ENCODE measurements at places on chromosomes 12 and 14. TPM values are rescaled to one million over a fixed set of nuclear protein-coding genes. Genes with fewer than 3 reads are reported as not detected.

- DNase-seq = no peak
These were observed 1.5 kb downstream of the MLH3 start for GRCh38 chr14:75049731-75050201.

The DHRS7 gene
- total RNA-seq = 47.4 TPM

DNA sequence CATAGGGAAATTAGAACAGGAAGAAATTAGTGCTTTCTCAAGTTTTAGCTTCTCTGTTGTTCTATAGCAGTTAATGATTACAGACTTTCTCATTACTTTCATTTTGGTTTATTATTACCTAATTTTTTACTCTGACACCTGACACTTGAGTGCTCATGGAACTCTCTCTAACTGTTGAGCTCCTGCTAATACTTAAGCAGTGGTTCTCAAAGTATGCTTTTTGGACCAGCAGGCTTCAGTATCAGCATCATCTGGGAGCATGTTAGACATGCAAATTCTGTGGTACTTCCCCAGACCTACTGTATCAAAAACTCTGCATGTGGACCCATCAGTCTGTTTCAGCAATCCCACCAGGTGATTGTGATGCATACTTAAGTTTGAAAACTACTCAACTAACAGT lies 235.3 kb downstream of the CCDC91 start:
- DNase-seq = no peak

DNA sequence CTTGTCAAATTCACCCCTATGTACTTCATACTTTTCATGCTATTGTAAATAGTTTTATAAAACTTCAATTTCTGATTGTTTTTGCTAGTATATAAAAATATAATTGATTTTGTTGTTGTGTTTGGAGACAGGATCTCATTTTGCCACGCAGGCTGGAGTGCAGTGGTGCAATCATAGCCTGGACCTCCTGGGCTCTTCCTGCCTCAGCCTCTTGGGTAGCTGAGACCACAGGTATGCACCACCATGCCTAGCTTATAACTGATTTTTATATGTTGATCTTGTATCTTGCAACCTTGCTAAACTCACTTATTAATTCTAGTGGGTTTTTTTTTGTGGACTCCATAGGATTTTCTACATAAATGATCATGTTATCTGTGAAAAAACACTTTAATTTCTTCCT lies 23.5 kb downstream of the ATP5MC2 start:
- no peak for DNase-seq

DNA sequence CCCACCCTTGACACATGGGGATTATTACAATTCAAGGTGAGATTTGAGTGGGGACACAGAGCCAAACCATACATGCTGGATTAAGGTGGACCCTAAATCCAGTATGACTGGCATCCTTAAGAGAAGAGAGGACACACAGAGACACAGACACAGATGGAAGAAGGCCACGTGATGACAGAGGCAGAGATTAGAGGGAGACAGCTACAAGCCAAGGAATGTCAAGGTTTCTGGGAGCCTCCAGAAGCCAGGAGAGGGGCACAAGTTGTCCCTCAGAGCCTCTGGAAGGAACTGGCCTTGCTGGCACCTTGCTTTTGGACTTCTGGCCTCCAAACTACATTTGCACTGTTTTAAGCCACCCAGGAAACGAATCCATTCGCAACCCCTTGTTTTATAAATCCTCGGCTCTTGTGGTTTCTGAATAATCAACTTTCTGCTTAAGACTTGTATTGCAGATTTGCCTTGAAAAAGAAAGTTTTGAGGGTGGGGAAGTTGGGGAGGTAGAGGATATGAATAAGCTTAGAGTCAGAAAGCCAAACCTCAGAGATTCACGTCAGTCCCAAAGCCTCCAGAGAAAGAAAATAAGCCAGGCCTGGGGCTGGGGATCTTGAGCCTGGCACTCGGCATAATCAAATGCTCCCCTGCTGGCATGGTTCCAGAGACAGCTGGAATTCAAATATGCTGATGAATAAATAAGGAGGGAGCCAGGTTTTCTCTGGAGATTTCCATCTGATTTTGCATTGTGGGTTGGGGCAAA lies 224.2 kb upstream of the PWP1 start:
- no peak for DNase-seq

The CARMIL3 gene
- 24.2 TPM for total RNA-seq

- DNase-seq = no peak
These were observed 81.9 kb downstream of the CFAP54 start for GRCh38 chr12:96571101-96571862.

DNA sequence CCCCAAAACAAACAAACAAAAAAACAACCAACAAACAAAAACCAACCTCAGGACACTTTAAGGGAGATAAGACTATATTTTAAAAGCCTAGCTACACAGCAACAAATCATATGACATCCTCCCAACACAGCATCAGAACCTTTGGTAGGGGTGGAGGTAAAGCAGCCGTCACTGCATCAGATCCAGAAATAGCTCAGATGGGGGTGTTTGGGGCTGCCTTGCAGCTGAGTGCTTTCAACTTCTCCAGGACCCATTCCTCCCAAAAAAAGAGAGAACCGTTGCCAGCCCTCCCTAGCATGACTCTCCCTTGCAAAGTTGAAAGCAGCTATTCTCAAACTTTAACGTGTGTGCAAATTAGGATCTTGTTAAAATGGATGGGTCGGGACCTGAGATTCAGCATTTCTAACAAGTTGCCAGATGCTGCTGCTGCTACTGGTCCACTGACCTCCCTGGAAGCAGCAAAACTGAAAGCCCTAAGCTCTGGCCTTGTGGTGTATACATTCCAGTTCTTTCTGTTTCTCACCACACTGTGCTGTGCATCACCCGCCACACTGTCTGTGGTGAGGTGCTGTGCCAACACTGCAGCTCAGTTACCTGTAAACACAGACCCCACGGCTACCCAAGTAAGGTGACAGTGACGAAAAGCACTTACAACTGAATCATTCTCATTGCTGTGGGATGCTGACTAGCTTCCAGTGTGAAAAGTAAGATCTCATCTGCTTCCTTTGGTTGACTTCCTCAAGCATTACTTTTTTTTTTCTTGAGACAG lies 54.0 kb downstream of the SLC38A1 start:
- DNase-seq = no peak

DNA sequence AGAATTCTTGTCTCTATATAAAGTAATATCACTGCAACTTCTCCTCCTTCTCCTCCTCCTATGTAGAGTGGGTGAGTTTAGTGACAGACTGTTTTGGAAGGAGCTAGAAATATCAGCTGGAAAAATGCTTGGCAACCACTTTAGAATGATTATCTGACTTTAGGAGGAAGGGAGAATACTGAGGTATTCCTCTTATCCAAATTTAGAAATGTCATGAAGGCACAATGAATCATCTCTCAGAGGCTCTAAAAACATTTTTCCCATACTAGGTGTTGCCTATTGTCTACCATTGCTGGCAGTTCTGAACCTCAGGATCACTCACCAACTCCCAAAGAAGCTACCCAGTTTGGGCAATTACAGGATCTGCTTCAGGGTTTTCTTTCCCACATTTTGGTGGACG lies 306.6 kb upstream of the ATP2B1 start:
- no peak for DNase-seq

- DNase-seq = no peak
These were observed 6.2 kb downstream of the IFI27 start for GRCh38 chr14:94116701-94117100.

DNA sequence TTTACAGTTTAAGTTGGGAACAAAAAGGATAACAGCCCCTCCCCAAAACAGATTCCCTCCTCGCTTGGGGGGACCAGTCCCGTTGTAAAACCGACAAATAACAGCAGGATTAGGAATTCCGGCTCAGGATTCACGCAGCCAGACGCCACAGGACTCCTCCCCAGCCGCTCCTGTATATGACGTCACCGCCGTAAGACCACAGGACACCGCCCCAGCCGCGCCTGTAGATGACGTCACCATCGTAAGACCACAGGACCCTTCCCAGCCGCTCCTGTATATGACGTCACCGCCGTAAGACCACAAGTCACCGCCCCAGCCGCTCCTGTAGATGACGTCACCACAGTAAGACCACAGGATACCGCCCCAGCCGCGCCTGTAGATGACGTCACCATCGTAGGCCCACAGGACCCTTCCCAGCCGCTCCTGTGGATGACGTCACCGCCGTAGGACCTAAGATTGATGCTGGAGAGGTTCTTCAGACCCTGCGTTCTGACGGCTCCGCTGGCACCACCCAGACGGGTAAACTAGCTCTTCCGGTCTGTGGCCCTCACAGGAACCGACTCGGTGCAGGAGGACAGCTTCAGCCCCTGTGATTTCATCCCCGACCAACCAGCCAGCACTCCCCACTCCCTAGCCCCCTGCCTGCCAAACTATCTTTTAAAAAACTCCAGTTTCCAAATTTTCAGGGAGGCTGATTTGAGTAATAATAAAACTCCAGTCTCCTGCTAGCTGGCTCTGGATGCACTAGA lies 43.9 kb upstream of the FBRSL1 start:
- DNase-seq = no peak

DNA sequence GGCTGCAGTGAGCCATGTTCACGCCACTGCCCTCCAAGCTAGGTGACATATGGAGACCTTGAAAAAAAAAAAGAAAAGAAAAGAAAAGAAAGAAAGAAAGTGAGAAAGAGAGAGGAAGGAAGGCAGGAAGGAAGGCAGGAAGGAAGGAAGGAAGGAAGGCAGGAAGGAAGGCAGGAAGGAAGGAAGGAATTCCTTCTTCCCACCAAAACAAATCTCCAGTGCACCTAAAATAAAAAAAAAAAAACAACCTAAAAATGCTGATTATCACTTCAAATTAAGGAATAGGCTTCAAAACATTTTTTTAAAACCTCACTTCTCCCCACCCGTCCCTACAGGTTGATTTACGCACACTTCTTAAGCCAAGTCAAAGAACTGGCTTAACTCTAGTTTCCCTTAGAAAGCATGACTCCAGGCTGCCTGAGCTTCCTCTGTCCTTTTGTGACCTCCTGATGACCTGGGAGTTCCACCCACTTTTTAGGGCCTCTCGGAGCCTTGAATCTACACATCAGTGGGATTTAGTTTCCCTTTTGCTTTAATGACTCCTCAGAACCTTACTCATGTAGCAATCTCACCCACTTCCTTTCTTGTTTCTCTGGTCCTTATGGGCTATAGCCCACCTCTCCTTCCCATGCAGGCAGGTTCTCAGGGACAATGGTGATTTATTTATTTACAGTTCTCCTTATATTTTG lies 18.6 kb downstream of the DUSP6 start:
- no peak for DNase-seq

DNA sequence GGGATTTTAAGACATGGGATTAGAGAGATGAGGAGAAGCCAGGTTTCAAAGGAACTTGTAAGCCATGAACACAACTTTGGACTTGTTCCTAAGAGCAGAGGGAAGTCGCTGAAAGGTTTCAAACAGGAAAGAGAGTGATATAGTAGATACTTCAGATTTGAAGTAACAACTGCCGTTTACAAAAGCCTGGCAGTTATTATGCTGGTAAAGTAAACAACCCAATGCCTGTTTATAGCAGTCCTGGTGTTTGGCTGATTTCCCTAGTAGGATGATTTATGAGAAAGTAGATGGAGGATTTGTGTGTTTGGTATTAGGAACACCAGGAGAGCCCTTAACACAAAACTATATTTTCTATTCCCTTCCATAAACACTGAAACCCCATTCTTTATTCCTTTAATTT lies 285.7 kb downstream of the RMST start:
- no peak for DNase-seq

DNA sequence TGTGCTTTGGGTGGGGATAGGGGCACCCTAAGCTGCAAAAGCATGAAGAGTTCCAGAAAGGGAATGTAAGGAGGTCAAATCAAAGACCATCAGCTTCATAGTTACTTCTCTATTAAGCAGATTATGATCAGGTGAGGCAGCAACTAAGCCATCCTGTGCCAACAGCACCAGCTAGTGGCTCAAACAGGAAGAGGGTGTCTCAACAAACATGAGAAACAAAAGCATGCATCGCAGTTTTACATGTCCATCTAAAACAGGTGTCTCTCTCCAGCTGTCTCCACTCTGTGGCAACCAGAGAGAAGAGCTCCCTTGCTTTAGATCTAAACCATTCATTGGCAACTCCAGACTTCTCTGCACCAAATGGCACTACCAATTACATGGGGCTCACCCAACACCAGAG lies 52.9 kb downstream of the ACTN1 start:
- no peak for DNase-seq

DNA sequence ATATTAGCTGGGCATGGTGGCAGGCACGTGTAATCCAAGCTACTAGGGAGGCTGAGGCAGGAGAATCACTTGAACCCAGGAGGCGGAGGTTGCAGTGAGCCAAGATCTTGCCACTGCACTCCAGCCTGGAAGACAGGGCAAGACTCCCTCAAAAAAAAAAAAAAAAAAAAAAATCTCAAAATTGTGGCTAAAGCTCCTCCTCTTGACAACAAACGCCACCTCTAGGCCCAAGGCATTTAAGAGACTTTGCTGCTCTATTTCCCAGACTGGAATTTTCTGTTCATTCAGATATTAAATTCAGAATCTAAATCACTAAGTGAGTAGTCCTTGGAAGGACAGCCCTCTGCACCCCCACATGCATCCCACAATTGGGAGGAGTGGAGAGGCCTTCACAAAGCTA lies 1.4 kb downstream of the ZFYVE1 start:
- no peak for DNase-seq

The SCN8A gene
- total RNA-seq = 51.2 TPM

The MYF6 gene
- 0.47 TPM for total RNA-seq

GRCh38 chr14:37588956-37589714 lies 5.9 kb downstream of the FOXA1 start:
- no peak for DNase-seq

All from occipital lobe (tissue), 3 donors.